DMS79 treated with DMSO at 0.1 percent for 48 hours (cell line): ENCODE measurements at places on chromosomes 3 and 15.

DNA sequence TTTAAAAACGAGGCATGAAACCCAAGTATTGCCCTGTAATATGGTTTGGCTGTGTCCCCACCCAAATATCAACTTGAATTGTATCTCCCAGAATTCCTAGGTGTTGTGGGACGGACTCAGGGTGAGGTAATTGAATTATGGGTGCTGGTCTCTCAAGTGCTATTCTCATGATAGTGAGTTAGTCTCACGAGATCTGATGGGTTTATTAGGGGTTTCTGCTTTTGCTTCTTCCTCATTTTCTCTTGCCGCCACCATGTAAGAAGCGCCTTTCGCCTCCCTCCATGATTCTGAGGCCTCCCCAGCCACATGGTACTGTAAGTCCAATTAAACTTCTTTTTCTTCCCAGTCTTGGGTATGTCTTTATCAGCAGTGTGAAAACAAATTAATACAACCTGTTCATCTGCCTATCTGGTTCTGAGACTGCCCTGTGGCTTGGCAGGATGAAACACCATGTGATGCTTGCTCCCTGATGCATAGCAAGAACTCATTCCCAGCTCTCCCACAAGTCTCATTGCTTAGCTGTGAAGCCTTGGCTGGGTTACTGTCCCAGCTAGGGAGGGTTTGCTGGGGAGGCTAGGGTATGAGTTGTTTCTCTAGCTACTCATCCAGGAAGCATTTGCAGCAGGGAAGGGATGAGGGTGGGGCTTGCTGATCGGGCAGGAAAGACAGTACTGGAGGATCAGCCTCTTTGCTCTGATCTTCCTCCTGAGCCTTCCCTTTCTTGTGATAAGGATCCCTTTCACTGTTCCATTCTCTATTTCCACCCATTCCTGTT lies 3.7 kb upstream of the SQOR start:
- DNase-seq: no peak

- no peak for DNase-seq
These were observed 342.9 kb downstream of the THSD4 start for GRCh38 chr15:71458089-71458660.

DNA sequence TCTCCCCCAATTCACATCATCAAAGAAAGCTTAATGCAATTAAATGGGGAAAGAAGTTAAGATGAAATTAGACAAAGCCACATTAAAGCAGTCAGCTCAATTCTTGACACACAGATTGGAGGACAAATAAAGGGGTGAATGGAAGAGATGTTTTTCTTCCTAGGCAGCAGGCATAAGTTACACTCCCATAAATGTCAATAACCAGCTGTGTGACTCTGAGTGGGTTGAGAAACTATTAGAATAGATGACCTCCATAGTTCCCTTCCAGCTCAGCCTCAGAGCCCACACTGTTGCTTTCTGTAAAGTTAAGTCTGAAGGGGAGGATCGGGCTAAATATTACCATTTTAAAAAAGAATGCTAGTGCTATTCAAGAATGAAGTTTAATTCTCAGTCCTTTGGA lies 71.0 kb downstream of the THBS1 start:
- DNase-seq: no peak

GRCh38 chr3:150828261-150828660 lies 65.3 kb upstream of the SIAH2 start:
- DNase-seq: no peak

- DNase-seq: no peak
These were observed 967.8 kb upstream of the CFAP20DC start for GRCh38 chr3:60017631-60018030.
